ENCODE measurements at places on chromosomes 1 and 21. TPM values are rescaled to one million over a fixed set of nuclear protein-coding genes. Genes with fewer than 3 reads are reported as not detected.

Gene CFHR3
- total RNA-seq = 0.31 TPM

Gene RORC
- not detected for total RNA-seq

Gene ANKRD65
- total RNA-seq = 0.20 TPM

Gene PACC1
- total RNA-seq = 2.3 TPM

Gene RGS8
- not detected for total RNA-seq

Gene GCSAML
- not detected for total RNA-seq

Gene HUNK
- total RNA-seq = not detected

Gene KLHDC9
- 2.6 TPM for total RNA-seq

Gene OR2AK2
- not detected for total RNA-seq

Gene KIF17
- total RNA-seq = 0.44 TPM

Gene KCNA3
- not detected for total RNA-seq

Gene SLC35A3
- 15.2 TPM for total RNA-seq

Gene SPATA21
- not detected for total RNA-seq

Gene SPTA1
- 0.25 TPM for total RNA-seq

Gene GBP6
- not detected for total RNA-seq

Gene HP1BP3
- total RNA-seq = 141 TPM

Gene PCAT6
- total RNA-seq = 3.8 TPM

Gene LCE2A
- not detected for total RNA-seq

Gene KRTAP10-12
- not detected for total RNA-seq

Gene DEPDC1
- 0.81 TPM for total RNA-seq

Gene GNAT2
- total RNA-seq = 0.68 TPM

Gene FNDC10
- 12.5 TPM for total RNA-seq

Gene FHAD1
- total RNA-seq = 0.31 TPM

Gene LHX8
- not detected for total RNA-seq

Gene B3GALT2
- not detected for total RNA-seq

Gene LENEP
- total RNA-seq = not detected

Gene GNB1
- 100 TPM for total RNA-seq

Gene RGS7
- total RNA-seq = not detected

Gene KCNE1
- 0.05 TPM for total RNA-seq

Gene MPZ
- total RNA-seq = 0.44 TPM

Gene OR2T29
- not detected for total RNA-seq

Gene BNIPL
- total RNA-seq = not detected

Gene DUSP23
- 120 TPM for total RNA-seq

Gene LAX1
- not detected for total RNA-seq

Gene FCRLA
- not detected for total RNA-seq

Gene ATP1A4
- not detected for total RNA-seq

Gene LRRIQ3
- 0.06 TPM for total RNA-seq

Gene TFAP2E
- not detected for total RNA-seq

Gene TRABD2B
- 0.69 TPM for total RNA-seq

Gene TOR1AIP1
- total RNA-seq = 60.3 TPM

Gene ERG
- total RNA-seq = 1.3 TPM

Gene CHD5
- 0.44 TPM for total RNA-seq

Gene CFAP45
- not detected for total RNA-seq
